ENCODE measurements at places on chromosomes 12 and 14.

- no peak for DNase-seq
- no peak overlapping the region for H3K27ac ChIP-seq
- H3K4me3 ChIP-seq = no peak overlapping the region
- no peaks in the 10 kb centered on the region for H3K4me1 ChIP-seq
- H3K27me3 ChIP-seq = peaks cover 49% of the 10 kb centered on the region
These were observed 2.9 kb upstream of the OTX2 start for GRCh38 chr14:56813143-56813551.

- no peak overlapping the region for H3K27ac ChIP-seq
- H3K4me1 ChIP-seq = peaks cover 16% of the 10 kb centered on the region
- DNase-seq = no peak
- peaks cover 4% of the 10 kb centered on the region for H3K36me3 ChIP-seq
- H3K27me3 ChIP-seq = peaks cover under 1% of the 10 kb centered on the region
These were observed 16.1 kb downstream of the PLEK2 start for GRCh38 chr14:67395876-67396189.

DNA sequence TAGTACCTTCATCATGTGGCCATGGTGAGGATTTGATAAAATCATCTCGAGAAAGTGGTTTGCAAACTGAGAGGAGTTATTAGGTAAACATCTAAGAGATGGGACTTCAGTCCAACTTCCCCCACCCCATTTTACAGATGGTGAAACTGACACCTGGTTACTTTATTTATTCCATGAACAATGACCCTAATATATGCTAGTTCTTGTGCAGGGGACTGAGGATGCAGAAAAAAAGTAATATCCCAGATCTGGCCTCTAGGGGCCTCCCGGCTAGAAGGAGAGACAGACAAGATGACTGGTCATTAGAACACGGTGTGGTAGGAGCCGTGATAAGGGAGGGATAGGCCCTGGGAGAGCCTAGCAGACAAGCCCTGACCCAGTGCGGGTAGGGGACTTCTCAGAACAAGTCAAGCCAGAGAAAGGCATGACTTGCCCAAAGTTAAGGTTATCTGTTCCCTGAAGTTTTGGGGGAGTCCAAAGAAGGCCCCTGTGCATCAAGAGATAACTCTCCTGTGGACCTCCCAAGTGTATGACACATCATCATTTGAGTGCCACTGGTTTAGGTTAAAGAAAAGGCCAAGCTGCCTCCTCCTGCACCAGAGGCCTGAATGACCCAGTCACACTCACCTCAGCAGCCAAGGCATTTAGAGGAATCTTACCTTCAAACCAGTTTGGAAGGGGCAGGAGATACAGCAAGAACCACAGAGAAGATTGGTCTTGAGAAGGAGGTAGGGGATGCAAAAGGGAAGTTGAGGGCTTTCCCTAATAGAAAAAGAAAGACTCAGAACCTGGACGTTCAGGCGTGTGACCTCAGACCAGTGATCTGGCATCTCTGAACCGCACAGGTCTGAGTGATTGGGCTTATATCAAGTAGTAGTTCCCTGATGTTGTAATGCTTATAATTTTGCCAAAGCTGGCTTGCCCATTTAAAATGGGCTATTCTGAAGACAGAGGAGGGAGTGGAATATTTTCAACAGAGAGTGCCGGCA lies 1.6 kb downstream of the CMKLR1 start:
- DNase-seq = no peak
- H3K27me3 ChIP-seq = no peaks in the 10 kb centered on the region
- no peak overlapping the region for H3K27ac ChIP-seq
- no peak overlapping the region for H3K4me3 ChIP-seq
- no peaks in the 10 kb centered on the region for H3K36me3 ChIP-seq

- no peaks in the 10 kb centered on the region for H3K27me3 ChIP-seq
- H3K36me3 ChIP-seq = no peaks in the 10 kb centered on the region
- DNase-seq = no peak
- no peak overlapping the region for H3K27ac ChIP-seq
- no peaks in the 10 kb centered on the region for H3K4me1 ChIP-seq
These were observed 1089.7 kb downstream of the TRHDE start for GRCh38 chr12:73361864-73362230.

DNA sequence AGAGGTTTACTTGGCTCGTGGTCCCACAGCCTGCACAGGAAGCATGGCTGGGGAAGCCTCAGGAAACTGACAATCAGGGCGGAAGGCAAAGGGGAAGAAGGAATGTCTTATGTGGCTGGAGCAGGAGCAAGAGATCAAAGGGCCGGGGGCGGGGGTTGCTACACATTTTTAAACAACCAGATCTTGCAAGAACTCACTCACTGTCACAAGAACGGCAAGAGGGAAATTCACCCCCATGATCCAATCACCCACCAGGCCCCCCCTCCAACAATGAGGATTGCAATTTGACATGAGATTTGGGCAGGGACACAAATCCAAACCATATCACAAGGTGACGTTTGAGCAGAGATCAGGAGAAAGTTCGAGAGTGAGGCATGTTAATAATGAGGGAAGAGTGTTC lies 163.7 kb upstream of the RPH3A start:
- no peaks in the 10 kb centered on the region for H3K36me3 ChIP-seq
- DNase-seq = no peak
- H3K27me3 ChIP-seq = no peaks in the 10 kb centered on the region
- H3K27ac ChIP-seq = no peak overlapping the region
- no peaks in the 10 kb centered on the region for H3K4me1 ChIP-seq

- H3K4me3 ChIP-seq = no peak overlapping the region
- no peak for DNase-seq
- H3K4me1 ChIP-seq = peaks cover 10% of the 10 kb centered on the region
- peaks cover 1% of the 10 kb centered on the region for H3K27me3 ChIP-seq
These were observed 30.7 kb downstream of the OTOGL start for GRCh38 chr12:80129895-80130530.

GRCh38 chr12:121456551-121456950 lies 56.6 kb downstream of the RNF34 start:
- H3K4me3 ChIP-seq = no peak overlapping the region
- peaks cover under 1% of the 10 kb centered on the region for H3K27me3 ChIP-seq
- peaks cover 9% of the 10 kb centered on the region for H3K4me1 ChIP-seq
- no peaks in the 10 kb centered on the region for H3K36me3 ChIP-seq
- no peak for DNase-seq

GRCh38 chr12:122753319-122753650 lies 661 bp downstream of the DENR start:
- peak overlapping the region; percentile 95 for H3K4me3 ChIP-seq
- no peak for DNase-seq
- H3K27ac ChIP-seq = peak overlapping the region; percentile 81
- peaks cover 45% of the 10 kb centered on the region for H3K36me3 ChIP-seq

GRCh38 chr14:74950795-74951442 lies 4.5 kb downstream of the PGF start:
- no peak overlapping the region for H3K4me3 ChIP-seq
- H3K36me3 ChIP-seq = no peaks in the 10 kb centered on the region
- peaks cover 2% of the 10 kb centered on the region for H3K27me3 ChIP-seq
- no peak overlapping the region for H3K27ac ChIP-seq
